ENCODE measurements at places on chromosomes 16 and 17. TPM values are rescaled to one million over a fixed set of nuclear protein-coding genes. Genes with fewer than 3 reads are reported as not detected.

KSR1 gene
- total RNA-seq = 84.4 TPM

CDR2 gene
- 26.4 TPM for total RNA-seq

PLXDC1 gene
- total RNA-seq = 49.3 TPM

CD7 gene
- 0.99 TPM for total RNA-seq

CDH1 gene
- 15.0 TPM for total RNA-seq
